Germinal center (tissue), 1 donor: ENCODE measurements at places on chromosomes 2 and 18.

- no peak for DNase-seq
Observed at GRCh38 chr2:96895032-96895745, 25.3 kb upstream of the SEMA4C start.

DNA sequence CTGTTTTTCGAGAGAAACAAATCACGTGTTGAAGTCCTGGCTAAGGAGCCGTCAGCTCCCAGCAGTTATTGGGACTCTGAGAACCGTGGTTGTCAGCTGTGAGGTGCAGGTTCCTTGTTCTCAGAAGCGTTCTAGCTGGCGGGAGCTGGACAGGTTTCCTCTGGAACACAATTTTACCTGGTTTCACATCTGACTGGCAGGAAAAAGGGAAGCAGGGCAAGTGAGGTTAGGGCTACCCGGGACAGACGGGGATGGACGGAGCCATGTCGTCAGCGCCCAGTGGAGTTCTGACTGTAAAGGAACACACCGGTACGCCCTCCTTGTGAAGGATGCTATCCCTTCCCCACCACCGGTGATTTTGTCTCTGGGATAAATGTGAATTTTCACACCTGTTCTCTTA, 26.1 kb downstream of the ITGB1BP1 start:
- DNase-seq = no peak

- no peak for DNase-seq
Observed at GRCh38 chr2:133822517-133823225, 254.4 kb upstream of the NCKAP5 start.

DNA sequence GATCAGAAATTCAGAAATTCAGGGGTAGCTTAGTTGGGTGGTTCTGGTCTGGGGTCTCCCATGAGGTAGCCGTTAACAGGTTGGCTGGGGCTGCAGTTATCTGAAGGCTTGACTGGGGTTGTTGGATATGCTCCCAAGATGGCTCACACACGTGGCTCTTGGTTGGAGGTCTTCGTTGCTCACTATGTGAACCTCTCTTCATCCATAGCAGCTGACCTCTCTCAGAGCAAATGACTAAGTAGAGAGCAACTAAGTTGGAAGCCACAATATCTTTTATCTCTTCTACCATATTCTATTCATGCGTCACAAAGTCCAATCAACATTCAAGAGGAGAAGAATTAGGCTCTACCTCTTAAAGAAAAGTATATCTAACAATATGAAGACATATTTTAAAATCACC, 38.7 kb upstream of the SERTAD2 start:
- DNase-seq = no peak

DNA sequence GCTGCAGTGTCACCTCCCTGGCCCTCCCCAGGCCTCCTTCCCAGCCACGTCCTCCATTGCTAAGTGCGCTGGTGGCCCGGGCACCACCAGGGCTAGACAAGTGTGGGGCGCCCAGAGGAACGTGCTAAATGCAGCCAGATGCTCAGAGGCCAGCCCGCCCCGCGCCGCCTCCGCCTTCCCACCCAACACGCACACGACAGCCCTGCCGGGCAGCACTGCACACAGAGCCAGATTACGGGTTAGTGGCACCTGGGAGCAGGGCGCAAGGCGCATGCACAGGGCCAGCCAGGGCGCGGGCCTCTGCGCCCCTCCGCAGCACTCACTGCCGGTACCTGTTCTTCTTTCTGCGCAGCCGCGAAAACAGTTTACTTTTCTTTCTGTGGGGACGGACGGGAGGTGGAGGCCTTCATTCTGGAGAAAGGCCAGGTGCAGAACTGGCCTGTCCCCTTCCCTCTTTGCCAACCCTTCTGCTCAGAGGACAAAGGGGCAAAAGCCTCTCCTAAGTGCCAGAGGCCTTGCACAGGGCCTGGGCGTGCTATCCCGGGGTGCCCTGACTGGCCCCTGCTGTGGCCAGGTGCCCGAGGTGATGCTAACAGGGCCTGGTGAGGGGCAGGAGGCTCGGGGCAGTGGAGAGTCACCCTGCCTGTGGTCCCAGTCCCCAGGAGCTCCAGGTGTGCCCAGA, 46.5 kb downstream of the BIN1 start:
- DNase-seq = no peak
